ENCODE measurements at places on chromosomes 1 and 21.
A peak's percentile ranks its signal among the peaks of the same experiment; 100 is the strongest.

DNA sequence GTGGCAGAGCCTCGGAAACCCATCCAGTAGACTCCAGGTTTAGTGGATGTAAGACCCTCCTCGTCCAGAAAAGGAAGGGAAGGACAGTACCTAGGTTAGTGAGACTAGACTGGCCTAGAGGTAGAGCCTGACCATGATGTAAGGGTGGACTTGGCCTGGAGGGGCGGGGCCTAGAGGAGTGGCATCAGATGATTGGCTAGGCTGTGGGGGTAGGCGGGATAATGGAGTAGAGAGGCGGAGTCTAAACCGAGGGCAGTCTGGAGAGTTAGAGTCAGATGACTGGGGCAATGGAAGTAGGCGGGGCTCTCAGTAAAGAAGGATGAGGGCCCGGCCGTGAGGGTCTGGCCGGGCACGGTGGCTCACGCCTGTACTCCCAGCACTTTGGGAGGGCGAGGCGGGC, 70.1 kb downstream of the EPHB2 start:
- peak; percentile 62 for DNase-seq

DNA sequence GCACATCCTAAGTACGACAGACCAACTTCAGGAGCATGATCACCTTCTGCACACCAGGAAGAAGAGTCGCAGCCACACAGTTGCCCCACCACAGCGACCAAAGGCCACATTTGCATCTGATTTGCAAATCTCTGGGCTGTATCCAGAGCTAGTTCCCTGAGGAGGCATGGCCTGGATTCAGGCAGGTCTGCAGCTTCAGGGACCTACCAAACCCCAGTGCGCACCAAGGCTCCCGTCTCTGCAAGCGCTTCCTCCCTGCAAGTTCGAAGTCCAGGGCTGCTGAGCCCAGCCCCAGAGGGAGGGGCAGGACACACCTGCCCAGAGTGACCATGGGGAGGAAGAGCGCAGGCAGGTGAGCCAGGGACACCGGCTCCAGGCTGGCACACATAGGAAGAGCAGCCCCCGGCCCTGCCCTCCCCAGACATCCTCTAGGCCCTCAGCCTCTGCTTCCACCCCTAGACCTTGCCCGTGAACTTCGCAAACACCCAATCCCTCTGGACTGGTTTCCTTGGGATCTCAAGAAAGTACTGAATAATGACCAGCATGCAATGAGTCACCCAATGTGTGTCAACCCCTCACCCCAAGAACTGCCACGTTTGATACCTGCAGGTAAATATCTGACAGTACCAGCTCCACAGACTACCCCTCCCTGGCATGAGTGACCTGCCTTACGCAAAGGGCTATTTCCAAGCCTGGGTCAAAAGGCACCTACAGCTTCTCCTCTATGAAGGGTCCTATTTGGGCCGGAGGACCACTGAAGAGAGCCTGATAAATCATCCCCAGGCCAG, 36.8 kb downstream of the CASZ1 start:
- DNase-seq, result no peak

- DNase-seq, result no peak
These were observed 88.0 kb downstream of the NTNG1 start for GRCh38 chr1:107228704-107229371.

DNA sequence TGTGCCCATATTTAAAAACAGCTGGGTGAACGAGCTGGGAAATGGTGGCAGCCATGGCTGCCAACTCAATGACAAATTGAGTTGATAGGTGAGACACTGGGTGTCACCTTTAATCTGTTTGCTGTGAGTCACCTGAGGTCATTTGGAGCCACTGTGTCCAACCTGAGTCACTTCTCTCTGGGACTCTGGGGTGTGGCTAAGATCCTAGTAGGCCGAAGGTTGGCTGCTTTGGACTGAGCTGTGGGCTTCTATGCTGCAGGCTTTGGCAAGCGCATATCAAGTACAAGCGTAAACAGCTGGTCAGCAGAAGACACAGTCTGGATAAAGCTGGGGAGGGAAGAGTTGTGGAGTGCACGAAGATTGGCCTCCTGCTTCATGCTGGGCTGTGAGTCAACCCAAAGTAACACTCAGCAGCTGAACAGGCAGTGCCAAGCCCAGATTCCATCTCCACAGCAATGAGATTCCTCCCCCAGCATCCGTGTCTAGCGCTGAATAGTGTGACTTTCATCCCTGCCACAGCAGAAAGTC, 24.0 kb downstream of the TEX35 start:
- DNase-seq, result peak; percentile 94

- DNase-seq, result no peak
These were observed 33.2 kb downstream of the SSBP3 start for GRCh38 chr1:54372978-54373377.

GRCh38 chr1:56034222-56034621, 545.1 kb downstream of the PLPP3 start:
- peak; percentile 29 for DNase-seq

DNA sequence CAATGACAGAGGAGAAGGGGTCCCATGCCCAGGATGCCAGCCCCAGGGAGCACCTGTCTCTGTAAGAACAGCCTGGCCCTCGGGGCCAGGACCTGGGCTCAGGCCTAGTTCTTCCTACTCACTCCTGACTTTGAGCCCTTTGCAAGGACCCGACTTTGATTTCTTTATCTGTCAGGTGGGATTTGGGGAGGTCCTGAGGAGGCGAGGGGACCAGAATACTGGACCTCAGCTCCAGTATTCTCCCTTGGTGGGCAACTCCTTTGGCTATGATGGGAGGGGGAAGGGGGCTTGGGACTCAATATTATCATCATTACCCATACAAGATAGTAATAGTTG, 18.1 kb downstream of the KCNQ4 start:
- DNase-seq, result no peak

DNA sequence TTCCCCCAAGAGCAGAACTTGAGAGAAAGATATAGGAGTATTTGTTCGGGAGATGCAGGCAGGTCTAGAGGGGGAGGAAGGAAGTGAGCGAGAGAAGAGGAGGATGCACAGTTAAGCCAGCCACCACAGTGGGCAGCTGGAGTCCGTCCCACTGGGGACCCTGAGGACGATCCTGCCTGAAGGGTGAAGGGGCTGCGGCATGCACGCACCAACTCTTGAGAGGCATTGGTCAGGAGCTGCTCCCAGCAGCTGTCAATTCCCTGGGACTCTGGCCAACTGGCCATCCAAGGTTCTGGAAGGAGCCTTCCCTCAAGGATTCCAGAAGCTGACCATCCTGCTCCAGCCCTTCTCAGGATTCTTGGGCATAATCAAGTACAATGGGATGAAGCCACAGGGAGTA, 246.9 kb downstream of the MATN1 start:
- no peak for DNase-seq

GRCh38 chr1:208803011-208803811, 559.0 kb upstream of the PLXNA2 start:
- no peak for DNase-seq

- DNase-seq, result no peak
These were observed 116.2 kb downstream of the EIF4G3 start for GRCh38 chr1:21060523-21060922.

GRCh38 chr1:24236789-24237371, 49.8 kb upstream of the IFNLR1 start:
- no peak for DNase-seq

- no peak for DNase-seq
These were observed 9.1 kb downstream of the TMEM9 start for GRCh38 chr1:201145132-201145531.

GRCh38 chr1:26016258-26016952, 5.2 kb upstream of the EXTL1 start:
- DNase-seq, result no peak
